ENCODE measurements at places on chromosomes 13 and 19. TPM values are rescaled to one million over a fixed set of nuclear protein-coding genes. Genes with fewer than 3 reads are reported as not detected.

The WASF3 gene
- 10.9 TPM for total RNA-seq

The FFAR3 gene
- total RNA-seq: 1.6 TPM

The SYT3 gene
- total RNA-seq: 1.5 TPM

The MYH14 gene
- 195 TPM for total RNA-seq

The LCP1 gene
- total RNA-seq: 119 TPM

The KL gene
- 5.7 TPM for total RNA-seq

The CRTC1 gene
- 13.8 TPM for total RNA-seq

The SYCN gene
- not detected for total RNA-seq

The SLC17A7 gene
- 0.29 TPM for total RNA-seq

The LRRC8E gene
- 10.5 TPM for total RNA-seq

The ACER1 gene
- not detected for total RNA-seq

- DNase-seq: no peak
Measured at GRCh38 chr19:34255546-34255945, 1.2 kb downstream of the GARRE1 start.

DNA sequence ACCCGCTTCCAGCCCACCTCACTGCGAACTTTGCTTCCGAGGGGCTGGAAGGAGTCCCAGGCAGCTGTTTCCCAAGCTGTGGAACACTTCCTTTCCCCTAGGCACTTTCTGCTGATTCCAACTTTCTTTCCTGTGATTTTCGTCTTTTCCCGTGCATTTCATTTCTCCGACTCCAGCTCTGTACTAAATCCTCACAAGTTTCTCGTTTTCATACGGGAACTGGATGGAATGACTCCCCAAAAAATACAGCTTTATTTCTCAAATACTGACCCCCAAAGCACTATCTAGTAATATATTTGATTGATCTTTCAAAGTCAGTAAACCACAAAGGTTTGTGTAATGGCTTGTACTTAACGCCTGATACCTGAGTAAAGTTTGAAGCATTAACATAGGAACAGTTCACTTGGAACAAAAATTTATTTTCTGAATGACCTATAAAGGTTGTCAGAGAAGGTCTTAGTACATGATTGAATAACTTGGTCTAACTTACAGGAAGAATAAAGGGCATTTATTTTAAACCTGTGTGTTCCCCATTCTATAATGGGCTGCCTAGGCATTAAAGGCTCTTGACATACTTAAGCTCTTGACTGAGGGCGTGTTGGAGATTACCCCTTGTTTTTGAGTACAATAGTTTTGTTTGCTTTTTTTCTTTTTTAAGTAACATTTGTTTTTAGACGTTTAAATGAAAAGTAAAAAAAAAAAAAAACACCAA lies 1.3 kb upstream of the PCDH9 start:
- DNase-seq: no peak

DNA sequence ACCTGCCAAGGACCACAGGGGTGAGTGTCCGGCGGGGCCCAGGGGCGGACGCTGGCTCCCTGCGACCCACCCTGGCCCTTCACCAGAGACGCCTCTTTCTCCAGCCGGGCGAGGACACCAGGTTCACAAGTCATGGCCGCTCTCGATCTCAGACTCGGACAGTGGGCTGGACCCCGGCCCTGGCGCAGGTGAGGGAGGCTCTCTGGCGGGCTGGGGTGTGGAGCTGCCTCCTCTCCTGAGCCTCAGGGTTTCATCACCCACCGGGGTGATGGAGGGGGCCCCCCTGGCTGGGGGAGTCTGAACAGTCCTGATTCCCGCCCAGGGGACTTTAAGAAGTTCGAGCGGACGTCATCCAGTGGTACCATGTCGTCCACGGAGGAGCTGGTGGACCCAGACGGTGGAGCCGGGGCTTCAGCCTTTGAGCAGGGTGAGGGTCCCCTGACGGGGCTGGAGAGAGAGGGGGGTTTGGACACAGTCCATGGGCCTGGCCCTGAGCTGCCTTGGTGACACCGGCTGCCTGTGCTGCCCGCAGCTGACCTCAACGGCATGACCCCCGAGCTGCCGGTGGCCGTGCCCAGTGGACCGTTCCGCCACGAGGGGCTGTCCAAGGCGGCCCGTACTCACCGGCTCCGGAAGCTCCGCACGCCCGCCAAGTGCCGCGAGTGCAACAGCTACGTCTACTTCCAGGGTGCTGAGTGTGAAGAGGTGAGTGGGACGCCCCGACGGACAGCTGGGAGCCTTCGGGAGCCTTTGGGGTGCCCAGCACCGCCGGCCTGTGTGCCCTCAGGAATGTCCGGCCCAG lies 13.6 kb downstream of the ARHGAP45 start:
- DNase-seq: peak; percentile 80

- no peak for DNase-seq
Measured at GRCh38 chr13:57409656-57410055, 221.9 kb upstream of the PCDH17 start.

GRCh38 chr19:10915130-10916091 lies 13.0 kb downstream of the YIPF2 start:
- DNase-seq: no peak

DNA sequence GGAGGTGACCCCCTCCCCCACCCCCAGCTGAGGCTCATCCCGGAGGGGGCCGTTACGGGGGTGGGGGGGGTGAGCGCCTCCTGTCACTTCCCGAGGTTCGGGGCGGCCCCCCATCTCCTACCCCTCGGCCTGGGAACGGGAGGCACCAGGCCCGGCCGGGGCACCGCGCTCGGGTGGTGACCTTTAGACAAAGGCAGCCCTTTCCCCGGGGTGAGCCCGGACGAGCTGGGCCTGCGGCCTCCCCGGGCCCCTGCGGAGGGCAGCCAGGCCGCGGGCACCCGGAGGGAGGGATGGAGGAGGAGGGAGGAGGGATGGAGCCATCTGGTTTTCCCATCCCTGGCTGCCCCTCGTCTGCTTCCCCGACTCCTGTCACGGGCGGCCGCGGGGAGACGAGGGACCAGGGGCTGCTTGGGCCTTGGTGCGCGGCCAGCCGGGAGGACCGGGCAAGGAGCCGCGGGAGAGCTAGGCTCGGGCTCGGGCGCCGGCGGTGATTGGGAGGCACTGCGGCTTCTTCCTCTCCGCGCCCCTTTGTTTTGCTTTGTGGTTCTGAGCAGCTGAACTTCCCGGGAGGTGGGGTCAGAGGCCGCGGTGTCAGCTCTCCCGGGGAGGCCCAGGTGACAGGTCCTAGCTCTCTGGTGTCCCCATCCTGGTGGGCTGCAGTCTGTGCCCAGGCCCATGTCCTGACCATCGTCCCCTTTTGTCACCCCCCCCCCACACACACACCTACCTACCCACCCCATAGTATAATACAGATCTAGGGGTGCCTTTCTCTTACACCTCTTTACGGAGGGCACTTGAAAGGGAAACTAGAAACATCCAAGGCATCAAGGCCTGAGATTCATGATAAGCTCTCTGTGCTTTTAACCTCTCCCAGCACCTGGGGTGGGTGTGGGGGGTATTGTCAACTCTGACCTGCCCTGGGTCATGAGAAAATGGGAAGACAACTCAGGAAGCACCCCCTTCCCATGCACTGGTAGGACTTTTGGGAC lies 1.3 kb downstream of the BICRA start:
- DNase-seq: peak; percentile 89

GRCh38 chr19:42172261-42172660 lies 40.0 kb upstream of the POU2F2 start:
- no peak for DNase-seq

DNA sequence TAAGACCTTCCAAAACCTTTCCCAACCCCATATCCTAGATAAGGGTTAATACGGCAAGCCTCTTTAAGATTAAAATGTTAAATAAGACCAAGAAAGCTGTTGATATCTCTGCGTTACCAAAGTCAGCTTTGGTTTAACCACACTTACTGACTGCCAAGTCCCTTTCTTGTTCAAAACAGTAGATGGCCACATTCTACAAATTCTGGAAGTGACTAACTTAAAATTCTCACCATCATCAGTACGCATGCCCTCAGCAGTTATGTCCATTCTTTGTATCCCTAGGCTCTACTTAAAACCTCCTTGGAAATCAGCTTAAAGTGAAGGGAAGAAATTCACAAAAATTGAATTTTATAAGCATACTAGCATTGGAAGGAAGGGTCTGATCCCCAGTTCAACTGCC lies 23.6 kb downstream of the SOHLH2 start:
- DNase-seq: no peak

GRCh38 chr13:39561971-39562370 lies 41.0 kb downstream of the LHFPL6 start:
- DNase-seq: no peak

GRCh38 chr13:98214707-98215106 lies 37.6 kb upstream of the RNF113B start:
- DNase-seq: peak; percentile 85

DNA sequence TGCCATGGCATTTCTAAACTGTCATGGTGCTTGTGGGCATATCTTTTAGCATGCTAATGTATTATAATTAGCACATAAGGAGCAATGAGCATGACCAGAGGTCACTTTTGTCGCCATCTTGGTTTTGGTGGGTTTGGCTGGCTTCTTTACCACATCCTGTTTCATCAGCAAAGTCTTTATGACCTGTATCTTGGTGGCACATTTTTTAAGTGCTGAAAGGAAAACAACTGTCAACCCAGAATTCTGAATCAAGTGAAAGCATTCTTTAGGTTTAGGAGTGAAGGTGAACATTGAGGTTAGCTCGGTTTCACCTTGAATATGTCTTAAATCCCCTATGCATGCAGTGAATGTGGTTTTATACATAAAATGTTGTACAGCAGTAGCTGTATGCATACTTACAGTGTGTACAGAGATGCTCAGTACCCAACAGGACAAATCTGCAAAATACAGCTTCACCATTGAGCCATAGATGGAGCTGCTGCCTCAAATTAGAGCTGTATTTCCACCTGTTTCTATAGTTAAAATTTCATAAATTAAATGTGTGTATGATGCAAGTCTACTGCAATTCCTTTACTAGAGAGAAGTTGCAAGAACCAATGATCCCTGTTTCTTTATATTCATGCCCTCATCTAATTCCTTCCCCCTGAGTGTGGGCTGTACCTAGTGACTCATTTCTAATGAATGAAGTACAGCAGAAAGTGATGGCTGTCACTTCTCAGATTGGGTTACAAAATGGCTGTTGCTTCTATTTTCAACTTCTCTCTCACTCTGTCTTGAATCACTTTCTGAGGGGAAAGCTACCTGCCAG lies 25.2 kb upstream of the IGSF23 start:
- DNase-seq: no peak

GRCh38 chr13:50805805-50806204 lies 37.7 kb downstream of the DLEU7 start:
- no peak for DNase-seq

GRCh38 chr19:8132858-8133458 lies 16.4 kb downstream of the FBN3 start:
- DNase-seq: no peak

GRCh38 chr19:55712804-55713631 lies 25.2 kb downstream of the NLRP9 start:
- no peak for DNase-seq

DNA sequence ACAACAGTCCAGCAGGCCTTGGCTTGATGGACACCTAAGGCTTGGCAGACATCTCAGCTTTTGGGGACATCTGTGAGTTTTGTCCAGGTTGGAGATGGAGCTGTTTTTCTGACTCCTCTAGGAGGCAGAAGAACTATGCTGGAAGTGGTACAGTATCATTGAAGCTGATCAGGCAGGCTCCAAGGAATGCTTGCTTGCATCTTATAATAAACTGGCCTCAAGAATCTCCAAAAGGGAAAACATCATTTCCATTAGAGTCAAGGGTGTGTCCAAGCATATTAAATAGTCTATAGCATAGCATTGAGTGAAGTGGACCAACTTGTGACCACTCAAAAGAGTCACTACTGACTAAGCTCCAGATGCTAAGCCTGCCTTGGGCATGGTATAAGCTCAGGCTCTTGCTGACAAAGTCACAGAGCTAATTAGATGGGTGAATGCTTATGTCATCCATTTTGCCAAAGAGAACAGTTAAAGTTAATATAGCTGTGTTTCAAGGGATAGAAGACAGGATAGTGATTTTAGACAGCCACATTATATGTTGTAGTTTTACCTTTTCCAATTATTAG lies 216.0 kb downstream of the DNAJC15 start:
- DNase-seq: no peak

GRCh38 chr13:102028868-102029267 lies 373.0 kb downstream of the FGF14 start:
- DNase-seq: no peak

DNA sequence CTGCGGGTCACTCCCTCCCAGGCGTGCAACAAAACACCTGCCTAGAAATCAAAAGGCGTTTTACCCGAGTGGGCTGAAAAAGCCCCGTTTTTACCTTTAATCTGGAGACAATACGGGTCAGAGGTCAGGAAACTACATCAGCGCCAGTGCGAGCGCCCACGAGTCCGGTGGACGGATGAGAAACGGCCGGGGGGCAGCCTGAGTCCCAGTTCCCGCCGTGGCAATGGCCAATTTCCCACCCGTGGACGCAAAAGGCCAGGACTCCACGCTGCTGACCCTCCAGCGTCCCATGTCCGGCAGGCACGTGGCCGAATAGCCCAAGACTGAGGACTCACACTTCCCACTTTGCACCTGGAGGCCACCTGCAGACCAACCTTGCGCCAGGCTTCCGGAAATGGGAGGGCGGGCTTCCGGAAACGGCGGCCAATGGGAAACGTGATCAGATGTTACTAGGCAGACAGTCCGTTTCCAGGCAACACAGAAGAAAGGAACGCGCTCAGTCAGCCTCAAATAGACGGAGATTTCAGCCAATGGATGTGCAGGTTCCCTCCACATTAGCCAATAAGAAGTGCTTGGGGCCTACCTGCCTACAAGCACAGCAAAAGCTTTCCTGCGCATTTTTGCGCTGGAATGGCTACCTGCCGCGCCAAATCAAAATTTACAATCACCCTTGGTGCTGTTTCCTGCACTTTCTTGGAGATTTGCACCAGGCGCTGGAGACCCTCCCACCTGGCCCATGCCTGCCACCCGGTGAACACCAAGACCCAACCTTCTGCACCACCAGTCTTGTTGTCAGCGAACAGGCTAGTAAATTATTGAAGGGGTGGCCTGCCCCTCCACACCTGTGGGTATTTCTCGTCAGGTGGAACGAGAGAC lies 47.4 kb downstream of the ZFP14 start:
- peak; percentile 92 for DNase-seq

DNA sequence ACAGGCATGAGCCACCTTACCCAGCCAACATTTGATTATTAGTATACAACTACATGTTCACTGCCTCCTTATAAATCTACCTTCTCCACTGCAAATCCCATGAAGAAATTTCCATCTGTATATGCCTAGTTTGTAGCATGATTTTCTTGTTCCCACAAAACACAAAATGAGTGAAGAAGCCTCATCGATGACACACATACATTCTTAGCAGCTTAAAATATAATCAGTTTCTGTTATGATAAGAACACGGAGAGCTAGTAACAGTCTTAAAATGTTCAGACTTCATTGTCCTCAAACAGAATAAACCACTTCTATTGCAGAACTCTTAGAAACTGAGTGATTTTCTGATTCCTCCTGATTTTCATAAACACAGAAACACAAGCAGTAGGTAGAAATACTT lies 740.5 kb downstream of the PCDH9 start:
- no peak for DNase-seq

- DNase-seq: no peak
Measured at GRCh38 chr19:10474962-10475451, 28.1 kb downstream of the KEAP1 start.

GRCh38 chr13:94292323-94292640 lies 187.2 kb downstream of the DCT start:
- DNase-seq: no peak

GRCh38 chr19:5091684-5092480 lies 123.0 kb downstream of the KDM4B start:
- no peak for DNase-seq

GRCh38 chr19:15263361-15263985 lies 31.2 kb upstream of the EPHX3 start:
- DNase-seq: peak; percentile 54

- peak; percentile 46 for DNase-seq
Measured at GRCh38 chr19:41958367-41959055, 610 bp downstream of the RABAC1 start.

GRCh38 chr19:47730521-47730889 lies 14.8 kb upstream of the NOP53 start:
- DNase-seq: no peak
